ENCODE measurements at places on chromosomes 13 and 19.

- no peak for DNase-seq
Measured at GRCh38 chr13:36242761-36243160, 28.4 kb upstream of the SOHLH2 start.

GRCh38 chr13:97316390-97316789 is 94.3 kb downstream of the MBNL2 start:
- no peak for DNase-seq

DNA sequence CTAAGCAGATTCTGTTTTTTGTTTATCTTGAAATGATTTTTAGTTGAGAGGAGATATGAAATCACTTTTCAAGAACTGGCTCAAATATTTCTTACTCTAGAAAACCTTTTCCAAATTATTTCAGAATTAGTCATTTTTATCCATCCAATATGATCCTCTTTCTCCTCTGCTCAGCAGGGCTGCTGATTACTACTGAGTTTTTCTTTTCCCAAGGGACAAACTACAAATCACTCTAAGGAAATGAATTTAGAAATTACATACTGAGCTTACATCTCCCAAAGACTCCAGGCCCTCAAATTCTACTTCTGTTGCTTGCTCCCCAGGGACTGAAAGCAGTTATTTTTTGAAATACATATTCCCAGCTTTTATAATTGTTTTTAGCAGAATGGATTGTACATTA is 87.4 kb upstream of the UFM1 start:
- no peak for DNase-seq

- DNase-seq = no peak
Measured at GRCh38 chr19:14577885-14578427, 4.9 kb upstream of the CLEC17A start.

- DNase-seq = no peak
Measured at GRCh38 chr19:19529783-19530422, 1.2 kb downstream of the YJEFN3 start.

- no peak for DNase-seq
Measured at GRCh38 chr19:35038623-35039512, 2.7 kb upstream of the HPN start.

- DNase-seq = no peak
Measured at GRCh38 chr13:87356314-87356713, 314.9 kb upstream of the SLITRK5 start.

DNA sequence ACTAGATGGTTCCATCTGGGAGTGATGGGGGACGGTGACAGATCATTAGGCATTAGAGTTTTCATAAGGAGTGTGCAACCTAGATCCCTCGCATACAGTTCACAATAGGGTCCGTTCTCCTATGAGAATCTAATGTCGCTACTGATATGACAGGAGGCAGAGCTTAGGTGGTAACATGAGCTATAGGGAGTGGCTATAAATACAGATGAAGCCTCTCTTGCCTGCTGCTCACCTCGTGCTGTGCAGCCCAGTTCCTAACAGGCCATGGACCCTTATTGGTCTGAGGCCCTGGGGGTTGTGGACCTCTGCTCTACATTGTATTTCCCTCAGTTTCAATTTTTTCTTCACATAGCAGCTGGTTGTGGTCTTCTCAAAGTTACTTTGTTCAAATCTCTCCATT is 56.5 kb downstream of the CDK8 start:
- DNase-seq = no peak

- no peak for DNase-seq
Measured at GRCh38 chr19:55809381-55810058, 22.3 kb downstream of the NLRP11 start.

GRCh38 chr19:1098177-1099051 is 3.2 kb upstream of the POLR2E start:
- DNase-seq = no peak

- DNase-seq = no peak
Measured at GRCh38 chr19:57606931-57607330, 7.1 kb upstream of the ZNF134 start.

DNA sequence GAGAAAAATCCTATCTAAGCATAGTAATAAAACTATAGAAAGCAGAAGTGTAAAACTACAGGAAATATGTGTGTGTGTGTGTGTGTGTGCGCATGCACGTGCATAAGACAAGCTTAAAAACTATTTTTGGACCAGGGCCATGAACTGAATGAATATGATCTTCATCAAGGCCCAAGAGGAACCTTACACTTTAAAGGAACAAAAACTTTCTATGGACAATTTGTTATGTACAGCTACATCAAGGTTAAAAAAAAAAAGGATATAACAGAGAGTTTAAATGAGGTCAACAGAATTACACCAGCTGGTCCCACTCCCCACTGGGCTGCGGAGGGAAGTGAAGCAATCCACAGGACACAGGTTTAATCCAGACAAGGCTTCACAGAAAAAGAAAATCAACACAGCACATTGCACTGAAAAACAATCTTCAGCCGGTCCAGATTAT is 151.1 kb downstream of the LHFPL6 start:
- peak; percentile 36 for DNase-seq

DNA sequence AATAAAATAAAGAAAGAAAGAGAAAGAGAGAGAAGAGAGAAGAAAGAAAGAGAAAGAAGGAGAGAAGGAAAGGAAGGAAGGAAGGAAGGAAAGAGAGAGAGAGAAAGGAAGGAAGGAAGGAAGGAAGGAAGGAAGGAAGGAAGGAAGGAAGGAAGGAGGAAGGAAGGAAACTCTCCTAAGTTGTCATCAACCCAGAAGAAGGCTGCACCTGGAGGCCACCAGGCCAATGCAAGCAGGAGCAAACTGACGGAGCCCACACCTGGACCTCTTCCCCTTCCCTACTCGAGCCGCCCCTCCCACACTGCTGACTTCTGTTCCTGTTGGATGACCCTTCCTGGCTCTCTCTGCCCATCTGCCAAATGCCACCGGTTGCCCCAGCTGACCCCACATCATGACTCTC is 8.7 kb downstream of the ACER1 start:
- no peak for DNase-seq

DNA sequence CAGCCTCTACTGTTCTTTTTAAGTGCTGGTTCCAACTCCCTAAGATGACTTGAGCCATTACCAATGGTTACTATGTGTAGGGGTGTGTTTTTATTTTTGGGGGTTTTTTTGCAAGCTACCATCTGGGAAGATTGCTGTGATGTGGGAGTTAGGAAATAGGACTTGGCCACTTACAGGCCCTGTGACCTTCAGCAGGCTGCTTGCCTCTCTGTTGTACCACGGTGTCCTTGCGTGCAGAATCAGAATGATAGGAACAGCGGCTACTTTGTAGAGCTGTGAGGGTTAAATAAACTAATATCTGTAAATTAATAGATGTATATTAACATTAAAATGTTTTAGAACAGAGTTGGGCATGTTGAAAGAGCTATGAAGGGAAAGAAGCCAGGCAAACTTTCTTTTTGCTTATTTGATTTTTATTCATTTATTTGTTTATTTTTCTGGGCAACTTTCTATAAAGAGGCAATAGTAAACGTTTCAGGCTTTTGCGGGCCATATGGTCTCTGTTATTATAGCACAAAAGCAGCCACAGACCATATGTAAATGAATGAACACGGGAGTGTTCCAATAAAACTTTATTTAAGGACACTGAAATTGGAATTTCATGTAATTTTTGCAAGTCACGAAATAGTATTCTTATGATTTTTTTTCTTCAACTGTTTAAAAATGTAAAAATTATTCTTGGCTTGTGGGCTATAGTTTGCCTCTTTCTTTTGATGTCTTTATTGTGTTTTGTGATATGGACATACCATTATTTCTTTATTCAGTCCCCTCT is 26.4 kb upstream of the EHD2 start:
- DNase-seq = no peak

- no peak for DNase-seq
Measured at GRCh38 chr19:12485052-12485416, 418 bp upstream of the ZNF709 start.

GRCh38 chr13:24135674-24136300 is 24.7 kb upstream of the SPATA13 start:
- DNase-seq = no peak

GRCh38 chr19:48598996-48599700 is 7.4 kb upstream of the SPACA4 start:
- no peak for DNase-seq

GRCh38 chr13:93289053-93289452 is 62.4 kb downstream of the GPC6 start:
- no peak for DNase-seq

GRCh38 chr13:84470528-84470927 is 588.3 kb upstream of the SLITRK1 start:
- no peak for DNase-seq

DNA sequence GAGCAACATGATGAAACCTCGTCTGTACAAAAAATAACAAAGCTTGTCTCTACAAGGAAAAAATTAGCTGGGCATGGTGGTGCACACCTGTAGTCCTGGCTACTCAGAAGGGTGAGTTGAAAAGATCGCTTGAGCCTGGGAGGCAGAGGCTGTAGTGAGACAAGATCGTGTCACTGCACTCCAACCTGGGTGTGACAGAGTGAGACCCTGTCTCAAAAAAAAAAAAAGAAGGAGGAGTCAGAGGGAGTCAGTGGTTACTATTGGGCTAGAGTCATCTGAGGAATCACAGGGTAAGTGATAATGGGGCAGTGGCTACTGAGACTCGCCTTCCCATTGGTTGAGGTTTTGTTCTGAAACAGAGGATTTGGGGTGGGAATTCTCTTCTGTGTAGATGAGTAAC is 1.9 kb upstream of the GPI start:
- DNase-seq = no peak

- no peak for DNase-seq
Measured at GRCh38 chr13:42594481-42595252, 20.7 kb downstream of the TNFSF11 start.

DNA sequence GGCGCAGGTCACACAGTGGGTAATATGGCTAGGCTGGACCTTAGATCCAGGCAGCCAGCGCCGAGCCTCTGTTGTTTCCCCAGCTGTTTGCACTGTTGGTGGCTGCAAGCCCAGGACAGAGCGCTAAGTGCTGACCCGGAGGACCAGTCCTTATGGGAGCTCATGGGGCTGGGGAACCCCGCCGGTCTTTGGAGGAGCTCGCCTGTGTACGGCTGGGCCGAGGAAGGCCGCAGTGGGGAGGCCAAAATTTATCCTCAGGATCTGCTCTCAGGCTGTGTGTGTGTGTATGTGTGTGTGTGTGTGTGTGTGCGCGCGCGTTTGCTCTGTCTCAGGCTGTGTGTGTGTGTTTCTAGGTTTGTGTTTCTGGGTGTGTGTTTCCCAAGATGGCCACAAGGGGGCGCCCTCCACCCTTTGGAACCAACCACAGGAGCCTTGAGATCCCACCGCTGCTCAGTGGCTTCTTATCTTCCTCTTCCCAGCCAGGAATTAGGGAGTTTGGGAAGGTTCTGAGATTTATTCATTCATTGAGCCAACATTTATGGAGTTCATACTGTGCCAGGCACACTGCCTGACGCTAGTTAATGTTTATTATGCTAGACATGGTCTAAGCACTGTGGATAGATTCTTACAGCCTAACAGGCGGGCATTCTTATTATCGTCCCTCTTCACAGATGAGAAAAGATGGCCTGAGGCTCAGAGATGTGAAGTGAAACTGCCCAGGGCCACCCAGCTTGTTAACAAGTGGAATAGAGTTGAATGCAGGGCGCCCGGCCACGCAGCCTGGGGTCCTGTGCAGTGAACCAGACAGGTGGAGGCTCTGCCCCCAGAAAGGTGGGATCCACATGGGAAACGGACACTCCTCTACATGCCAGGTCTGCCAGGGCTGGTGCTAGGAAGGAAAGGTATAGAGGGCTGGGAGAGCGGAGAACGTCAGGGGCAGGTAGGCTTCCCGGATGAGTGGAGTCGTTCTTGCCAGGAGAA is 13.0 kb downstream of the PGLYRP1 start:
- DNase-seq = no peak

- DNase-seq = no peak
Measured at GRCh38 chr19:50718255-50719118, 1.1 kb downstream of the SHANK1 start.

DNA sequence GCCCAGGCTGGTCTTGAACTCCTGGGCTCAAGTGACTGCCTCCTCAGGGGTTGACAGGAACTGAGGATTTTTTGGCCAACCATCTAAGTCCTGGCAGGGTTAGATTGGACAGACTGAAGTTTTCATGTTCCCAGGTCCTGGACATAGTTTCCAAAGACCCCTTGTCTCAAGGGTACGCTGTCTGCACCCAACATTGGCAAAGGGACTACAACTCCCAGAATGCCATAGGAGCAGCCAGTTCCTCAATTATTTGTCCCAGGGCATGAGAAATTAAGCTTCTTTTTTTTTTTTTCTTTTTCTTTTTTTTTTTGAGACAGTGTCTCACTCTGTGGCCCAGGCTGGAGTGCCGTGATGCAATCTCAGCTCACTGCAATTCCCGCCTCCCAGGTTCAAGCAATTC is 6.9 kb downstream of the GYS1 start:
- no peak for DNase-seq

- no peak for DNase-seq
Measured at GRCh38 chr13:65057986-65058385, 2172.2 kb downstream of the PCDH9 start.

- DNase-seq = no peak
Measured at GRCh38 chr13:112894423-112894672, 74.7 kb upstream of the MCF2L start.

- DNase-seq = no peak
Measured at GRCh38 chr13:34290661-34291060, 472.7 kb downstream of the RFC3 start.

DNA sequence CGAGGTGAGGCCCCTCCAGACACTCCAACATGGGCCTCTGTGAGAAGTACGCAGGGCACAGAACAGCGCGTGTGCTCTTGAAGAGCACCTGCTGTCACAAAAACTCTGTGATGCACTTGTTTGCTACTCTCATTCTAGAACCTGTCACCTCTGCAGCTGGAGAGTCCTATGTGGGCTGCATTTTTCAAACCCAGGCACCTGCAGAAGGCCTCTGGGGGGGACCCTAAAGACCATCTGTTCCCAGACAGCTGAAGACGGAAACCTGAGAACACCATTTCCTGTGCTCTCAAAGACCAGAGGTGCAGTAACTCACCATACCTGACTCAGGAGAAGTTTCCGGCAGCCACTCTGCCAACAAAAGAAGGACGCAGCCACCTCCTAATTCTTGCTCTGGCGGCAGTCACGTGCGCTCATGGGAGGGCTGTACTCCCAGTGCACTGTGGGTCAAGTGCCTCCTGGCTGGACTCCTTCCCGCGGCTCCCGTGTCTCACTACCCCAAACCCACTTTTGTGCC is 28.1 kb downstream of the RANBP3 start:
- DNase-seq = no peak

DNA sequence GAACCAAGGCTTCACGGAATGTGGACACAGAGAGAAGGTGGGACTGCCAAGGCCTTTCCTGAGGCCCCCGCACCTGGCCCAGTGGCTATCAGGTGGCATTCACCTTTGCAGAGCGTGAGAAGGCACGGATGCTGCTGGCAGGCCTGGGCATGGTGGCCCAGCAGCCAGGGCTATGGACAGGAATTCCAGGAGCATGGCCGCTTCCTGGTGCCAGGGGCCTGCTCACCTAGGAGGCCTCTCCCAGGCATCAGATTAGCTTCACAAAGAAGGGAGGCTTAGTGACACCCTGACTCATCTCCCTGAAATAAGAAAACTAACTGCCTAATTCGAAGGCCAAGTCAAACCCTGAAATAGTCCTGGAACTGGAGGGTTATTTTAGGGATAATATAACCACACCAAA is 155.8 kb downstream of the TEX29 start:
- no peak for DNase-seq
